ENCODE measurements at places on chromosomes 2 and 18. TPM values are rescaled to one million over a fixed set of nuclear protein-coding genes. Genes with fewer than 3 reads are reported as not detected.

Gene LCT
- total RNA-seq: not detected

DNA sequence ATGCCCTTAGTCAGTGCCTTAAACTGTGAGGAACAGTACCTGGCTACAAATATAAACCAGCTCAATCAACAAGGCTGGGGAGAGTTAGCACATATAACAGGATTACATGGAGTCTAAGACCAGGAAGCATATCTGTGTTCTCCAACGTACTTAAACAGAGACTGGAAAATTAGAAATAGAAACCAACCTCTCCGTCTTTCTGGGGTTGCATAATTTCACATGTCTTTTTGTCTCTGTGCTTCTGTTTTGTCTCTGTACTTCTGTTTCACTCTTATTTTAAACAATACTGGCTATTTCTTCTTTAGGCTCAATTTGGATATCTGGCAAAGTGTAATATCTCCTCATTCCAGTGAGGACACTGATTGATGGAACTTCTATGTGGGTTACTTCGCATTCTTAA is 749.0 kb upstream of the ZEB2 start:
- H3K4me1 ChIP-seq: no peaks in the 10 kb centered on the region
- DNase-seq: no peak
- H3K27ac ChIP-seq: no peak overlapping the region
- H3K27me3 ChIP-seq: no peaks in the 10 kb centered on the region
- peaks cover 1% of the 10 kb centered on the region for H3K36me3 ChIP-seq

GRCh38 chr18:59056706-59057492 is 82.8 kb upstream of the SEC11C start:
- H3K4me3 ChIP-seq: no peak overlapping the region
- peaks cover 13% of the 10 kb centered on the region for H3K4me1 ChIP-seq
- no peak overlapping the region for H3K27ac ChIP-seq
- no peaks in the 10 kb centered on the region for H3K36me3 ChIP-seq

Gene GPR39
- total RNA-seq: 0.42 TPM

Gene NEU4
- total RNA-seq: not detected

GRCh38 chr2:67041051-67041450 is 356.1 kb upstream of the ETAA1 start:
- H3K4me3 ChIP-seq: no peak overlapping the region
- peaks cover 6% of the 10 kb centered on the region for H3K27me3 ChIP-seq
- no peak overlapping the region for H3K27ac ChIP-seq
- no peaks in the 10 kb centered on the region for H3K4me1 ChIP-seq

Gene ACTG2
- 191 TPM for total RNA-seq

DNA sequence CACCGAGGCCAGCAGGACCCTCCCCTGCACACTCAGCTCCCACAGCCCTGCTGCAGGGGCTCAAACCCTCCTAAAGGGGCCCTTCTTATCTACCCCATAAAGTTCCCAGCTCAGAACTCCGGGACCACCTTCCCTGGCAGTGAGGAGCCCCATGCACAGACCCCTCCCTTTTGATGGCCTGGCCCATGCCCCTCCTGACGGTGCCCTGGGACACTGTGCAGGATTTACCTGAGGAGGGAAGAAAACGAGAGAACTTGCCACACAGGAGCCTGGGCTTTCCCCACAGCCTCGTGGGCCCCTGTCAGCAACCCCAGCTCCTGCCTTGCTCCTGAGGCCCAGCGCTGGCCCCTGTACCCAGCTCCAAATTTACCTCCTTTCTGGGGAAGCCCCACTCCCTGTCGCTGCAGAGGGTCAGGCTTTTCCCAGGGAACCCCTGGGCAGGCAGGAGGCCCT is 206.3 kb upstream of the SALL3 start:
- DNase-seq: peak; percentile 83
- H3K36me3 ChIP-seq: no peaks in the 10 kb centered on the region
- H3K4me3 ChIP-seq: no peak overlapping the region

Gene CPSF3
- 28.8 TPM for total RNA-seq

- H3K27ac ChIP-seq: no peak overlapping the region
- peaks cover 21% of the 10 kb centered on the region for H3K4me1 ChIP-seq
- no peak for DNase-seq
- no peaks in the 10 kb centered on the region for H3K27me3 ChIP-seq
Measured at GRCh38 chr2:9419541-9419940, 3.8 kb downstream of the ITGB1BP1 start.

GRCh38 chr2:25243995-25244394 is 75.6 kb upstream of the POMC start:
- no peak overlapping the region for H3K4me3 ChIP-seq
- peaks cover 64% of the 10 kb centered on the region for H3K36me3 ChIP-seq
- DNase-seq: no peak
- H3K4me1 ChIP-seq: no peaks in the 10 kb centered on the region
- H3K27me3 ChIP-seq: no peaks in the 10 kb centered on the region
- no peak overlapping the region for H3K27ac ChIP-seq

All from osteocyte (in vitro differentiated cells).